ENCODE measurements at places on chromosomes 13 and 19. TPM values are rescaled to one million over a fixed set of nuclear protein-coding genes. Genes with fewer than 3 reads are reported as not detected.

DNA sequence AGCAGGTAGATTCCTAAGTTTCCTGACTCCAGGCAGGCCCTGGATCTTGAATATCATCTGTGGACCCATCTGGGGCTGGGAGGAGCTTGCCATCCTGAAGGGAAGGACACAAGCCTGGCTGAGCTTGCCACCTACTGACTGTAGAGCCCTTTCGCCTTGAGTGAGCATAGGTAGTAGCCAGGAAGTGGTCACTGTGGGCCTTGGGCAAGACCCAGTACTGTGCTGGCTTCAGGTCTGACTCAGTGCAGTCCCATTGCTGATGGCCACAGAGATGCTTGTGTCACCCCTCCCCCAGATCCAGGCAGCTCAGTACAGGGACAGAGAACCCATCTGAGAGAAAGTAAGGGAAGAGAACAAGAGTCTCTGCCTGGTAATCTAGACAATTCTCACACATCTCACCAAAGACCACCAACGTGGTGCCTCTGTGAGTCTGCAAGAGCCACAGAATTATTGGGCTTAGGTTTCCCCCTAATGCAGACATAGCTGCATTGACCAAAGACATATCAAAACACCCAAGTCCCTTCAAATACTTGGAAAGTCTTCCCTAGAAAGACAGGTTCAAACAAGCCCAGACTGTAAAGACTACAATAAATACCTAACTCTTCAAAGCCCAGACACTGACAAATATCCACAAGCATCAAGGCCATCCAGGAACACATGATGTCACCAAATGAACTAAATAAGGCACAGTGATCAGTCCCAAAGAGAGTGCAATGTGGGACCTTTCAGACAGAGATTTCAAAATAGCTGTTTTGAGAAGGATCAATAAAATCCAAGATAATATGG lies 108.2 kb upstream of the WASF3 start:
- no peak overlapping the region for H3K27ac ChIP-seq
- H3K4me1 ChIP-seq = no peaks in the 10 kb centered on the region
- no peaks in the 10 kb centered on the region for H3K27me3 ChIP-seq
- H3K4me3 ChIP-seq = no peak overlapping the region

RXFP2 gene
- total RNA-seq = not detected

DNA sequence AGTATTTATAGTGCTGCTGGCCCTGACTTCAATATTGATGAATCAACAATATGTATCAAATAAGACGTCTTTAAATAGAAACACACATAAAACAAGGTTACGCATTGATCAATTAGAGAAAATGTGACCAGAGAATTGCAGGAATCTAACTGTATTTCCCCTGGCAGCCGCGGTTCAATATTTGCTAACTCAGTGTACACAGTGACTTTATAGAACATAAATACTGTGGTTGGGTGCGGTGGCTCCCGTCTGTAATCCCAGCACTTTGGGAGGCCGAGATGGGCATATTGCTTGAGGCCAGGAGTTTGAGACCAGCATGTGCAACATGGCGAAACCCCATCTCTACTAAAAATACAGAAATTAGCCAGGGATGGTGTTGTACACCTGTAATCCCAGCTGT lies 22.8 kb upstream of the UPF3A start:
- H3K27ac ChIP-seq = no peak overlapping the region
- H3K27me3 ChIP-seq = no peaks in the 10 kb centered on the region
- H3K4me3 ChIP-seq = no peak overlapping the region
- H3K36me3 ChIP-seq = peaks cover 67% of the 10 kb centered on the region
- H3K4me1 ChIP-seq = no peaks in the 10 kb centered on the region

DNA sequence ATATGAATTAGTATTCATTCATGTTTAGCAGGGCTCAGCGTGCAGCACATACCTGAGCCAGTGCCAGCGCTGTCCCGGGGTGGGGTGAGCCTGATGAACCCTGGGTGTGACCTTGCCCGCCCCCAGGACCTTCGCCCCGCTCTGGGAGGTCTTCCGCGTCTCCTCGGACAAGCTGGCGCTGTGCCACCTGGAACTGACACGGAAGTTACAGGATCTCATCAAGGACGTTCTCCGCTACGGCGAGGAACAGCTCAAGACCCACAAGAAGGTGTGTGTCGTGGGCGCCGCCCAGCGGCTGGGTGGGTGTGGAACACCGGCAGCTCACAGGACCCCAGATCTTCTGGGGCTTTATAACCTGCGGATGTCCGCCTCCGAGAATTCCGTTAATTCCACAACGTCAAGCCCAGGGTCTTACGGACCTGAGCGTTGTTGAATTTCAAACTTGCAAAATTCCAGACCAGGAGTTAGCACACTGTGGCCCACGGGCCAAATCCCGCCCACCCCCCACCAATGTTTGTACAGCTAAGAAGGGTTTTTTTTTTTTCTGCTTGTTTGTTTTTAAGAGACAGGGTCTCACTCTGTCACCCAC lies 15.4 kb downstream of the FCHO1 start:
- H3K36me3 ChIP-seq = no peaks in the 10 kb centered on the region
- H3K27ac ChIP-seq = no peak overlapping the region
- no peak overlapping the region for H3K4me3 ChIP-seq
- H3K4me1 ChIP-seq = no peaks in the 10 kb centered on the region

- H3K4me3 ChIP-seq = peak overlapping the region; percentile 85
- peak overlapping the region; percentile 89 for H3K27ac ChIP-seq
- no peak for DNase-seq
- no peaks in the 10 kb centered on the region for H3K36me3 ChIP-seq
- no peaks in the 10 kb centered on the region for H3K27me3 ChIP-seq
- no peaks in the 10 kb centered on the region for H3K4me1 ChIP-seq
These were observed 1.2 kb downstream of the AP3D1 start for GRCh38 chr19:2149980-2150793.

- peak overlapping the region; percentile 82 for H3K4me3 ChIP-seq
- H3K36me3 ChIP-seq = peaks cover 57% of the 10 kb centered on the region
- peaks cover 44% of the 10 kb centered on the region for H3K4me1 ChIP-seq
- DNase-seq = no peak
- no peaks in the 10 kb centered on the region for H3K27me3 ChIP-seq
These were observed 1.2 kb downstream of the EEF2 start for GRCh38 chr19:3983936-3984583.

DNA sequence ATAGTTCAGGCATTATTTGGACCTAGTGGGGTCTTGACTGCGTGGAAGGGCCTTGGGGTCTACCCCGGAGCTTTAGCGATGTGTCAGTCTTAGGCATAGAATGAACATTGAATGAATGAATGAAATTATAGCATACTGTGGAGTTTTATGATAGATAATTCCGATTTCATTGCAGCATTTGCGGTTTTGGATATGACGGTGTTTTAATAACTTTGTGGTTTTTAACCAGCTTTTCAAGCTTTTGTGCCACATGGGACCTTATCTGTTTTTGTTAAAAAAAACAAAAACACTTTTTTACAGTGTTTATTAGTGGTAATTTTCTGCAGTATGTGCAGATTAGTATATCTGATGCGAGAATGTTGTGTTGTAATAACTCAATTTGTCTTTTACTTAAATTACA lies 696 bp downstream of the NUP58 start:
- H3K27me3 ChIP-seq = no peaks in the 10 kb centered on the region
- no peaks in the 10 kb centered on the region for H3K36me3 ChIP-seq

PLIN4 gene
- 156 TPM for total RNA-seq

CEACAM8 gene
- not detected for total RNA-seq

DNA sequence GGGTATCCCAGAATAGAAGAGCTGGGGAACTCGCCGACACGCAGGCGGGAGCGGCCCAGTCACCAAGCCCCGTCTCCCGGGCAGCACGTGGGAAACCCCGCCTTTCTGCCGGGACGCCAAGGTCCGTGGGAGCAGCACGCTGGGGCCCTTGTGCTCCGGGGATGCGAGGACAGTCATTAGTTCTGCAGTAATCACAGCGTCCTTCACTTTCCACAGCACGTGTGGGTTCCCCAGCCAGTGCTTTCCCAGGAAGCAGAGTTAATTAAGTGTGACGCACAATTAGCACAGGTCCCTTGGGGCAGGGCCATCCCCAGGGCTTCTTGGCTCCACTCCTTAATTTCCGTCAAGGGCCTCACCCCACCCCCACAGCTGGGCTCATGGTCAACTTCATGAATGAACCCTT lies 64.3 kb upstream of the C13orf46 start:
- no peak for DNase-seq
- no peaks in the 10 kb centered on the region for H3K27me3 ChIP-seq
- H3K27ac ChIP-seq = no peak overlapping the region
- no peaks in the 10 kb centered on the region for H3K4me1 ChIP-seq
- no peak overlapping the region for H3K4me3 ChIP-seq

- H3K36me3 ChIP-seq = peaks cover 36% of the 10 kb centered on the region
- peak; percentile 90 for DNase-seq
- peaks cover 3% of the 10 kb centered on the region for H3K4me1 ChIP-seq
- H3K4me3 ChIP-seq = peak within 1 kb of the TSS; percentile 92
- H3K27me3 ChIP-seq = no peaks in the 10 kb centered on the region
These were observed at the start of the genes EMC10 and GARIN5A for GRCh38 chr19:50476224-50476906. Gene EMC10 (plus strand): TSS chr19:50476507. CDS start chr19:50476545, 38 bp downstream. Gene GARIN5A (minus strand): TSS chr19:50476848. CDS start chr19:50476388, 460 bp downstream.

DNA sequence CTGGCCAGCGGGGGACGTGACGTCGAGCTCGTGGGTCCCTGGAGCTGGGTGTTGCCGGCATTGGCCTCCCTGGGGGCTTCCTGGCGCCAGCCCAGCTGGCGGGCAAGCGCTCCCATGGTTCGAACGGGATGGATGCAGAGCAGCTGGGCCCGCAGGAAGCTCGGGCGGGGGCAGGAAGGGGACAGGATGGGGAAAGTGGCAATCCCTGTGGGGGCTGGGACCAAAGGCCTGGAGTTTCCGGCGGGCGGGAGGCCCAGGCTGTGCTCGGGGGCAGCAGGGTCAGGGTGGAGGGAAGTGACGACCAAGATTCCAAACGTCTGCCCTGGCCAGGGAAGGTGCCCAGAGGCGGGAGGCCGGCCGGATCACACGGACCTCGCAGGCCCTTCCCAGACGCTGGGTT lies 19.3 kb downstream of the PALM start:
- H3K27me3 ChIP-seq = no peaks in the 10 kb centered on the region
- peaks cover 6% of the 10 kb centered on the region for H3K36me3 ChIP-seq
- no peak overlapping the region for H3K4me3 ChIP-seq
- peaks cover 26% of the 10 kb centered on the region for H3K4me1 ChIP-seq
- H3K27ac ChIP-seq = peak overlapping the region; percentile 59
